ENCODE measurements at places on chromosomes 5 and 9.

- no peak for DNase-seq
Measured at GRCh38 chr5:123881759-123882244, 369.8 kb downstream of the CSNK1G3 start.

DNA sequence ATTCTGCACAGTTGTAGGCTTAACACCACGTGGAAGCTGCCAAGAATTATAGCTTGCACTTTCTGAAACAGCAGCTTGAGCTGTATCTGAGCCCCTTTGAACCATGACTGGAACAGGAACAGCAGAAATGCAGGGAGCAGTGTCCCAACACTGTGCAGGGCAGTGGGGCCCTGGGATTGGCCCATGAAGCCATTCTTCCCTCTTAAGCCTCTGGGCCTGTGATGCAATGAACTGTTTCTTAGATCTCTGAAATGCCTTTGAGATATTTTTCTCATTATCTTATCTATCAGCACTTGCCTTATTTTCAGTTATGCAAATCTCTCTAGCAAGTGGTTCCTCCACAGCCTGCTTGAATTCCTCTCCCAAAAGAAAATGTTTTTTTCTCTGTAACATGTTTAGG is 87.0 kb upstream of the MTAP start:
- DNase-seq = no peak

DNA sequence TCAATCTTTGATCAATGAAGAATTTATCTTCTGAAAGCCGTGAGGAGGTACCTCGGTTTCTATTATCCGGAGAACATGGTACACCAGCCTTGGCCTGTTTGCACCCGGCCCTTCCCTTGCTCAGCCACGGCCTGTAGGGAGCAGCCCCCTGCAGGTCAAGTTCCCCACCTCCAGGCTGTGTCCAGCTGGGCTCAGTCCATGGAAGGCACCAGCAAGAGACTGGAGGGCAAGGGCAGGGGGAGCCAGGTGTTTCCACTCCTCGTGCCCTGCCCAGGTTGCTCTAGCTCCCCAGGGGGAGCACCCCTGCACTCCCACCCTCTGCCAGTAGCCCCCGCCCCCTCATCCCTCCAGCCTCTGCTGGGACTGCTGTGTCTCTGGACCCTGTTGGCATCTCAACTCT is 87.3 kb upstream of the ADAMTS2 start:
- DNase-seq = no peak

DNA sequence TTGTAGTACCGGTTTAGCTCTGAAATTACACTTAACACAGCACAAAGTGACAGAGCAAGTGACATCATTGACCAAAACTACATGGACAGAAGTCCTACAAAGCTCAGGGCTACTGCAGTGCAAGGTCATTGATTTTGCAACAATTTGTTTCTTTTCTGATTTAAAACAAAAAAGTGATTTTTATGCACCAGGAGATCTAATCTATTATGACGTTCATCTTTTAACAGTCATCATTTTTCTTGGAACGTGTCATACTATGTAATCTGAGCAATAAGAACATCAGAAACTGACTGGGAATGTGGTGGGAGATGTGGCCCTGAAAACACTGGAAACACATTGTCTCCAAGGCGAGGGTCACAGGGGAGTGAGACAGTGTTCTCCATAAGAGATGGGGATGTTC is 17.4 kb upstream of the ZFAND5 start:
- DNase-seq = no peak

DNA sequence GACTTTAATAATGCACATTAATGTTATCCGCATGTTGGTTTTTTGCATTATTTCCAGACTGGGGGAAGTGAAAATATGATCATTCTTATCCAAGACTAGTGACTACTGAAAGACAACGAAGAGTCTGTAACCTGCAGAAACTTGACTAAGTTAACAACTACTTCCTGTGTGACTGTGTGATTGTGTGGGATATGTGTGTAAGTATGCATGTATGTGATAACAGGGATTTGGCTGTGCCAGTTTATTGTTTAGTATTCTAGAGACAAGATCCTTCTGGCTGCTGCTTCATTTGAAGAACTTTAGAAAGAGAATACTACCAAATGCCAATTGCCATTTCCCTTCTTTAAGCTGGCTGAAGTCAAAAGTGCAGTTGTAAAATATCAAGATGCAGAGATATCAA is 375.7 kb upstream of the PRR16 start:
- no peak for DNase-seq

DNA sequence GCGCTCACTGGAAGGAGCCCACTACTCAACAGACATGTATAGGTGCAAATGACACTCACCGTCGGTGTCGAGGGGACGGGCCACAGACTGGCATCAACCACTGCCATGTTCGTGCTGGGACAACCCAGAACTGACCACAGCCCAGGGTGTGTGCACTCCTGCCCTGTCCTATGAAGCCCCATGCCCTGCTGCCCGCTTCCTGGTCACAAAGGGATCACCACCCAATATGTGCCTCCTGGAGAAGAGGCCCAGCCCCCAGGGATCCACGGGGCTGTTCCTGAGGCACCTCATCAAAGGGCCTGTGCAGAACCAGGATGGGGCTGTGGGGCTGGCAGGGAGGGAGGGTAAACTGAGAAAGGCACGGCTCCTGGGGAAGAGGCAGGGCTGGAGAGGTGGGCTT is 43.1 kb downstream of the PRRT1B start:
- no peak for DNase-seq

DNA sequence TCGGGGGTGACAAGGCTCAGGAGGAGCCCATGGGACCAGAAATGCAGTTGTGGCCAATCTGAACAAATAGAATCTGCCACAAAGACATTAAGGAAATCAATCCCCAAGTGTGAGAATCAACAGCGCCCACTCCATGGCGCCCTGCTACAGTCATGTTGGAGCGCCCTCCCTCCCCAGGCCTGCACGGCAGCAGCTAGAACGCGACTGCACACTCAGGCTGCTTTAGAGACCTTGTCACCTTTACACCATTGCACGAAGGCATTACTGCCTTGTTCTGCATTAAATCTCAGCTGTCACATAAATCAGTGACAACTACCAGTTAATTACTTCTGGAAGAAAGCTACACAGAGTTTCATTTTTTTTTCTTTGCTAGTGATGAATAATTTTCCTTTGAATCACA is 98.7 kb upstream of the SPIN1 start:
- no peak for DNase-seq

DNA sequence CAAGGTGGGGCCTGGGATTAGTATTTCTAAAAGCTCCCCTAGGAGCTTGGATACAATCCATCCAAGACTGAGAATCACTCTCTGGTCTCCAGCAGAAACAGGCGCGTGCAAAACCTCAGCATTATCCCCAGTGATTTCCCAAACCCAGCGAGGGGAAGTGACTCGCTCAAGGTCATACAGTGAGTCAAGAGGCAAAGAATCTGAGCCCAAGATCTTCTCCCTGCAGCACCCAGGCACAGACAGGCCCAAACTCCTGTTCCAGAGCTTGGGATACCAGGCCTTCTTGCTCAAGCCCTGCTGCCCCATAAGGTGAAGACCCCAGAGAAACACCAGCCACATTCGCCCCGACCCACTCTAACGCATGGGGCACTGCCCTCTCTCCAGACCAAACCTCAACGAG is 33.2 kb downstream of the SHB start:
- DNase-seq = no peak

GRCh38 chr9:26893030-26893676 is 551 bp upstream of the CAAP1 start:
- DNase-seq = no peak

DNA sequence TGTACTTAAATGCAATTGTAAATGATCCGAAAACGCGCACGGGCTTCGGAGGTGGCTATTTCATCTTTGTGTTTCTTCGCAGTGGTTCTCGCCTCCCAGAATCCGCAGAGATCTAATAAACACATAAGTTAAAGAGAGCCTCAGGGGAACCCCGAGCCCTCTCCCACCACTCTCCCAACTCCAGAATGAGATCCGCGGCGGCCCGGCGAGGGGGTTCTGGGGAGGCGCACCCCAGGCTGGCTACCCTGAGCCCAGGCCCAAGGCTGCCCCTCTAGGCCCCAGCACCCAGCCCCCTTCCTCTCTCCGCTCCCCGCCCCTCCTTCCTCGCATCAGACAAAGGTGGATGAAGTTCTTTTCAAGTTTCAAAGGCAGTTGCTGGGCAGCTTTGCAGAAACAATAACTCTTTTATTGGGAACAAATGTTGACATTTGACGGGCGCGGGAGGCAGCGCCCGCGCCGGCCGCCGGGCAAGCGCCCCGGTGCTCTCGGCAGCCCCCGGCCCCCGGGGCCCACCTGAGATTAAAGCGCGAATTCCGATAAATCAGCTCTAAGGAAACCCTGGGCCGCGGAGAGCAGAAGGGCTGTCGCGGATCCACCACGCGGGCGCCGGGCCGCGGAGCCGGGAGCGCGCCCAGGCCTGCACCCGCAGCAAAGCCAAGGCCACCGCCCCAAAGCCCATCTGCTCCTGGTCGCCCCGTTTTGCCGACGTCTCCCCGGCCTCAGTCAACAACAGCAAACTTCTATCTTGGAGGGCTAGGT is 8.4 kb downstream of the IRX2 start:
- DNase-seq = no peak

GRCh38 chr5:56415356-56415765 is 182.2 kb upstream of the ANKRD55 start:
- no peak for DNase-seq

- DNase-seq = peak; percentile 46
Measured at GRCh38 chr5:100900796-100901781, 2.0 kb downstream of the ST8SIA4 start.

- DNase-seq = peak; percentile 75
Measured at GRCh38 chr5:149337736-149338135, 7.6 kb upstream of the GRPEL2 start.

GRCh38 chr9:104934691-104935500 is 6.9 kb upstream of the ABCA1 start:
- no peak for DNase-seq

All from NCI-H1694 treated with DMSO at 0.1 percent for 48 hours (cell line).